H9 (cell line): ENCODE measurements at places on chromosomes 11 and 22.

DNA sequence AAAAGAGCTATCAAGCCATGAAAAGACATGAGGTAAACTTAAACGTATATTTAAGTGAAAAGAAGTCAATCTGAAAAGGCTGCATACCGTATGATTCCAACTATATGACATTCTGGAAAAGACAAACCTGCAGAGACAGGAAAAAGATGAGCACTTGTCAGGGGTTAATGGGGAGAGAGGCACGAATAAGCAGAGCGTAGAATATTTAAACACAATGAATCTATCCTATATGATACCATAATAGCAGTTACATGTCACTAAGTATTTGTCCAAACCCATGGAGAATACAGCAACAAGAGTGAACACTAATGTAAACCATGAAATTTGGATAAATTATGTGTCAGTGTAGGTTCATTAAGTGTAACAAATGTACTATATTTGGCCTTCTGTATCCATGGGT is 560.3 kb upstream of the ANO3 start:
- DNase-seq, result no peak

DNA sequence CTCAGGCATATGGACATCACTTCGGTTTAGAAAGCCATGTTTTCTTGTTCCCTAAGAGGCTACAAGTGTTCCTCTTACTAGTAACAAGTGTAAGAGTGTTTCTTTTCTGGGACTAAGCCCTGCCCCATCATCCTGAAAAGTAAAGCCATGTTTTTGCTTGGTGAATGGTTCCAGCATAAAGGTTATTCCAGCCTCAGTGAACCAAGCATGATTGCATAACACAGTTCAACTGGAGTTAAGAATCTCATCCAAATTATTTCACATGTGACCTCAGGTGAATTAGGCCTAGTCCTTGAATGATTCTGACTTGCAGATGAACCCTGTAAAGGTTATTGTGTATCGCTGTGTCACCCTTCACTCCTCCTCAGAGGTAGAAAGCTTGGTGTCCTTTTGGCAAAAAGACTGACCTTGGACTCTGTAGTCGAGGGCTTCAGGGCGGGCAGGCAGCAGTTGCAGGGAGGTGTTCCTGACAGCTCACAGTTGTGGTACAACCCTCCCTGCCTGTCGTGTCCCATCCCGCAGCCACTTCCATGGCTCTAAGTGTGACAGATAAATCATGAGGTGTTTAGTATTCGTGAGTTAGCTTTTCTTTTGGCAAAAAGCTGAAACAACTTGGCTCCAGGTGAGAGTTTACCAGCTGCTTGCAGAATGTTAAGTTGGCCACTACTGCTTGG is 321.8 kb downstream of the CADM1 start:
- DNase-seq, result no peak

DNA sequence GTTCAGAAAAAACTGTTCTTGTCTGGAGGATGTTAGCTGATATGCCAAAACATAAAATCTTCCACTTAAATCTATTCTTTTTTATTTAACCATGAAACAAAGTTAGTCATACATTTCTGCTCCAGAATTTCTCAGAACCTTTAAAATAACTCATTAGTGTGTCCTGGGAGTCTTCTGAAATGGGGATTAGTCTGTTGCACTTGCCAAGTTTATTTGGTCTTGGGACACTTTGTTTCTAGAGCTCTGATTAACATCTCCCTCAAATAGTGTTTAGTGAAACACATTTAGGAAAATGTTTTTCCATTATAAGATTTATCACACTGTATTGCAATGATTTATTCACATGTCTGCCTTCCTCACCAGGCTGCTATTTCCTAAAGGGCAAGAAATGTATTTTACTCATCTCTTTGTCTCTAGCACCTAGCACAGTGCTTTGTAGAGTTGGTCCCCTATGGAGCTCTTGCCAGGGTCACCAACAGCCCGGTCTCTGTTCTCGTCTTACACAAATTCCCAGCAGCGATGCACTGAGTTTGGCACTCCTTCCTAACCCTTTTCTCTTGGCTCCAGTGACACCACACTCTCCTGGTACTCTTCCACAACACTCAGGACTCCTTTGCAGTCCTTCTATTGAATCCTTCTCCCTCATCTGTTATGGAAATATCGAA is 189.2 kb downstream of the CSNK2A3 start:
- no peak for DNase-seq

GRCh38 chr11:133889893-133890292 is 44.6 kb upstream of the SPATA19 start:
- no peak for DNase-seq

DNA sequence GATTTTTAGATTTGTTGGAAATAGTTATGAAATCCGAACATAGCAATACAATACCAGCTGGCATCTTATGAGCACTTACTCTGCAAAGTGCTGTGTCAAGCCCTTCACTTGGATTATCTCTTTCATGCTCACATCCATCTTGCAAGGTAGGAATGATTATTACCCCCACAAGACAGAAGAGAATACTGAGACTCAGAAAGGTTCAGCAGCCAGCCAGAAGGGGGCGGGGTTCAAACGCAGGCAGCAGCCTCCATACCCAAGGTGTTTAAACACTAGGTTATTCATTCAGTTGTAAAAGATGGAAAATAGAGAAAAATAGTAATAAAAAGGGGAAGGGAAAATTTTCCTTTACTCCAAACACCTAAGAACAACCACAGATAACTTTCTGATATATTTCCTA is 158.5 kb downstream of the CCDC34 start:
- peak; percentile 54 for DNase-seq

- no peak for DNase-seq
Measured at GRCh38 chr11:122176651-122177050, 60.6 kb upstream of the BLID start.

DNA sequence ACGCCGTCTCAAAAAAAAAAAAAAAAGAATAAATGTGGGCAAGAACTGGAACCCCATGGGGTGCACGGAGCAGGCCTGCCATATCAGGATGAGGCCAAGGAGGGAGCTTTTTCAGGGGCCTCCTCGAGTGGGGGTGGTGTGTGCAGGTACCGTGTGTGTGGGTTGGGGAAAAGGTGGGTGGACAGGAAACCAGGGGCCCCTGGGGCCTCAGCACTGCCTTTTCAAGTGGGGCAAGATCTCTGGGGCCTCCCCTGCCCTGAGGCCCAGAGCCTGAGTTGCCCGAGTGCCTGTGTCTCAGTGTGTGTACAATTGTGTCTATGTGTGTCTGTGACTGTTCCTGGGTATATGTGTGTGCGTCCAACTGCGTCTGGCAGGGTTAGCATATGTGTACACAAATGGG is 23.8 kb downstream of the TEF start:
- no peak for DNase-seq

DNA sequence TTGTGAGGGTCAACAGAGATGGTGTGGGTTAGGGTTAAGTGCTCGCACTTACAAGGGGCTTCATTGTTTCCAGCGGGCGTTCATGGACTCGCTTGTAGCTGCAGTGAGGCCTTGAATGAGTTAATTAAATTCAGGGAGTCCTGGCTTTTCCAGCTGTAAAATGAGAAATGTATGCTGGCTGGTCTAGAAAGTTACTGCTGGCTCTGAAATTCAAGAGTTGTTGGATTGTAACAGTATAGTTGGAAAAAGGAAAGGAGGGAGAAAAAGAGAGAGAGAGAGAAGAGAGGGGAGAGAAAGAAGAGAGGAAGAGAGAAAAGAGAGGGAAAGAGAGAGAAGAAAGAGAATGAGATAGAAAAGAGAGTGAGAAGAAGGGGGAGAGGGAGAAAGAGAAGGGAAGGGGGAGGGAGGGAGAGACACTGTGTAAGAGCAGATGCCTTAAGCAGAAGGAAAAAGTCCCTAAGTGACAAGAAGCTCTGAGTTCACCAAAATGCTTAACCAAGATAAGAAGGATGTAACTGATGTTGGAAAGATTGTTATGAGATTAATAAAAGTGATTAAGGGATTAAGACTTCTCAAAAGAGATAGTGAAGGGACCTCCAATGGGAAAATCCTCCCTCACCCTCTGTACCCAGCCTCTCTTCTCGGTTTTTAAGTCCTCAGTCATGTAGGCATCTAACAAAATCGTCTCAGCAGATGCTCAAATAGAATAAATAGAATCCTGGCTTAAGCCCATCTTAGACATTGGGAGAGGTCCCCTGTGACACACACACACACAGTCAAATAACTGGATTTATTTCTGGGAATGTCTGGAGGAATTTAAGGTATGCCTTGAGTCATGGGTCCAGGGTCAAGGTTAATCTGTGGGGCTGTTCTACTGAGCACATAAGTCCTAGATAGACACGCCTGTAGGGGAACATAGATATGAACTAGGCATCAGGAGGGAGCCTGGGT is 477.9 kb downstream of the MIAT start:
- no peak for DNase-seq

DNA sequence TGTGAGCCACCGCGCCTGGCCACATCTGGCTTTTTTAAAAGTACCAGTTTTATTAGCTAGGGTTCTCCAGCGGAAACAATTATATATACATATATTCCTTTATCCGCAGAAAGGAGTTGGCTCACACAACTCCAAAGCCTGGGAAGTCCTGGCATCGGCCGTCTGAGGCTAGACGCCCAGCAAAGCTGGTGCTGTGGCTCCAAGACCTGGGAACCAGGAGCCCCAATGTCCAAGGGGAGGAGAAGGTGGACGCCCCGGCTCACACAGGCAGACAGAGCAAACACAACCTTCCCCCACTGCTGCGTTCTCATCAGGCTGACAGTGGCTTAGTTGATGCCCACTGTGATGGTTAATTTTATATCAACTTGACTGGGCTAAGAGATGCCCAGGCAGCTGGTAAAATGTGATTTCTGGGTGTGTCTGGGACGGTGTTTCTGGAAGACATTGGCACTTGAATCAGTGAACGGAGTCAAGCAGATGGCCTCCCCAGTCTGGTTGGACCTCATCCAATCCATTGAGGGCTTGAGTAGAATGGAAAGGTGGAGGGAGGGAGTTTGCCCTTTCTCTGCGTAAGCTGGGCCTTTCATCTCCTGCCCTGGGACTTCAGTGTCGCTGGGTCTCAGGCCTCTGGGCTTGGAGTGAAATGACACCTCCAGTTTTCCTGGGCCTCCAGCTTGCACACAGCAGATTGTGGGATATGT is 904.4 kb downstream of the BRD1 start:
- DNase-seq, result no peak
